ENCODE measurements at places on chromosomes 2 and 18.

DNA sequence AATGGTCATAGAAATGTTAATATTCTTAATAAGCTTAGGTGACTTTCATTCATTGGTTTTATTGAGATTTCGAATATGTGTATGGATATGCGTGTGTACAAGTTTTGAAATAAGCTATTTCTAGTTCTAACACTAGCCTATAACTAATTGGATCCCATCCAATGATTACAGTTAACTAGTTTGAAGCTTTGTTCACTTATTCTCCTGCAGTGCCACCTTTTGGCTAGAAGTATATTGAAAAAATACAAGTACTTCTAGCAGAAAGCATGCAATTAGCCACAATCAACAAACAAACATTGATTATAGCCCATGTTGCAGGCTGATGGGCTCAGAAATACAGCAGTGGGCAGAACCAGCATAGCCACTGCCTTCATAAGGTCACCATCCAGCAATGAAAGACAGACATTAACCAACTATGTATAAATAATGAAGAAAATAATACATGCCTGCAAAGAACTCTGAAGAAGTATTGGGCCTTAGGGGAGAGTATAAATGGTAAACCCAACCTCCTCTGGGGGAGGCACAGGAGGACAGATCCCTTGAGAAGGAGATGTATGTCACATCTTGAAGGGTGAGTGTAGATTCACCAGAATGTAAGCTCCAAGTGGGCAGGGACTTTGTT is 5.1 kb upstream of the PIEZO2 start:
- DNase-seq: no peak

- DNase-seq: no peak
Observed at GRCh38 chr2:162258169-162258568, 14.9 kb upstream of the FAP start.

GRCh38 chr2:26297061-26297460 is 48.9 kb upstream of the SELENOI start:
- no peak for DNase-seq

GRCh38 chr2:51103205-51103604 is 71.3 kb upstream of the NRXN1 start:
- DNase-seq: peak; percentile 12

DNA sequence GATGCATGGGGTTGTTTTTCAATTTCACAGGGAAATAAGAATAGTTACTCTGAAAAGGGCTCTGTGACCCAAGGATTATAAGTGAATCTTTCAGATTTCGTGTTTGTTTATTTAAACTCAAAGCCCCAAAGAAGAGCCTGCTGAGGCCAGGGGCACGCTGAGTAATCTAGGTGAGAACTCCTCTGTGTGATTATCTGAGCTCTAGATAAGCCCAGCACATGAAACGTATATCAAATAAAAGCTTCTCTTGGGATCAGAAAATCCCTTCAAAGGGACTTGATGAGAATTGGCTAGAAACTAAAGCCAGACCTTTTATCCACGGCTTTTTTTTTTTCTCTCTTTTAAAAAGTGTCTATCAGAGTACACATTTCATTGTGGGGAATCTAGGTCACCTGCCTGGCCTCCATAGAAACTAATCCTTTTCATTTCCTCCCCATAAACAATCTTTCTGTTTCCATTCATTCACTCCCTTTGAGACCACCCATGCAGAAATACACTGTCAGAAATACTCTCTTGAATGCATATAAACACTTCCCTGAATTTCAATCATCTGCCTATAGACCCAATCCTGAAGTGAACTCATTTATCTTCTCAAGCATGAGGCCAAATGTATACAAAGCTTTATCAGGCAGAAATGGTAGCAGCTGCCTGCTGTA is 137.4 kb downstream of the RIT2 start:
- DNase-seq: no peak

DNA sequence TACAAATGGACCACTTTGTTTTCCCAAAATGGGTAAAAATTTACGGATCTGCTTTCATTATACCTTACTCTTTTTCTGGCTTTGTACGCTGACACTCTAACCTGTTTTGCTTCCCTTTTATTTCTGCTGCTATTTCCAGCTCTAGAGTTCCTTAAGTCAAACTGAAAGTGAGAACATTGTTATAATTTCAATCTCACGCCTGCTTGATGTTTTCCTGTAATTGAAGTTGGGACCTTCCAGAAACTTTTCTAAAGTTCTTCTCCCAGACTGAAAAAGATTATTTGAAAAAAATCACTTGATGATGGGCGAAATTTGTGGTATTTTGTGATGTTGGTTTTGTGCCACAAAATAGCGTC is 1.8 kb downstream of the GLS start:
- no peak for DNase-seq

DNA sequence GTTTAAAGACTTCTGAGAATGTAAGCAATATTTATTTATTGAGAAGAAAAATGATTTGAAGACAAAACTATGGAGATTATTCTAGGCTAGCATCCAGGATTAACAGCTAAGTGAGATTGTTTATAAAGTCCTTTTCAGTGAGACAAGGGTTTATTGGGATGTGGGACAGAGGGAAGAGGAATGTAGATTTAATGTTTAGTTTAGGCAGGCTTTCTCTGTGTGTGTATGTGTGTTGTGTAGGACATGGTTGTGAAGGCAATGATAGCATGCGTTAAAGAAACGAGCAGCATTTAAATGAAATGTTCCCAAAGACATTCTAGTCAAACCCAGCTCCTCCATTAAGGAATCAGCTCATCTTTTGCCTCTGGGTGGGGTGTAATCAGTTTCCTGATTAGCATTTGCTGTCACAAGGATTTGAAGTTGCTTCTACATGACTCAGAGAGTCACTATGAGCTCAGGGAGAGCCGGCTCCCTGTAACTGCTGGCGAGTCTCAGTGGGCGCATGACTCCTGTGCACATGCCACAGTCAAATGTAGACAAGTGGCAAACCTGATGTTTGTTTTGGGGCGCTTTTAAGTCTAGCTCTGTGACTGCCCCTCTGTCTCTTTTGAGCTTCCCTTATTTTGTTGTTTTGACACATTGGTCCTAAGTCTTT is 442.2 kb upstream of the CELF4 start:
- no peak for DNase-seq

- DNase-seq: no peak
Observed at GRCh38 chr2:155696571-155696970, 636.0 kb downstream of the NR4A2 start.

DNA sequence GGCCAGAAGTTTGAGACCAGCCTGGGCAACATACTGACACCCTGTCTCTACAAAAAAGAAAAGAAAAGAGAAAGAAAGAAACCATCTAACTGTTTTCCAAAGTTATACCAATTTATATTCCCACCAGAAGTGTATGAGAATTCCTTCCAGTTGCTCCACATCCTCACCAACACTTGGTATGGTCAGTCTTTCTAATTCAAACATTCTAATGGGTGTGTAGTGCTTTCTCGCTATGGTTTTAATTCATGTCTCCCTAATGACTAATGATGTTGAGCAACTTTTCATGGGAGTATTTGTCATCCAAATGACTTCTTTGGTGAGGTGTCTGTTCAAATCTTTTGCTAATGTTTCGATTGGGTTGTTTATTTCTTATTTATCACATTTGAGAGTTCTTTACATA is 10.5 kb upstream of the B3GNT7 start:
- DNase-seq: no peak

- peak; percentile 36 for DNase-seq
Observed at GRCh38 chr2:216802516-216803215, 57.2 kb downstream of the TNP1 start.

- no peak for DNase-seq
Observed at GRCh38 chr18:21205695-21206094, 36.3 kb upstream of the GREB1L start.

DNA sequence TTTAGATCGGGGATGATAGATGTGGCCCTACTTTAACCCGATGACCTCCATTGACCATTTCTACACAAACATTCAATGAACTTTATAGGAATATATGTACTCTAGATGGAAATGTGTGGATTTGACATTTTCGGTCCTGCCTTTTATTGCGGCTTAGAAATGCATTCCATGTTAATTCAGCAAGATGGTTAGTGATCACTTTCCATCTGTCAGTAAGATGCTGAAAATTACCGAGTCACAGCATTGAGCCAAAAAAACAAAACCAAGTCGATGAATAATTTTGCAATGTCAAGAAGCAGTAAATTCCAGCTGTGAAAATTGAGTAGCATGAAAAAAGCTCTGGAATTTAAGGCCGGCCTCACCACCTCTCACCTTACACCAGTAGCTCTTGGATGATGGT is 1642.6 kb upstream of the NXPH2 start:
- no peak for DNase-seq

GRCh38 chr18:70059684-70060083 is 112.0 kb upstream of the CD226 start:
- DNase-seq: no peak

- no peak for DNase-seq
Observed at GRCh38 chr2:120344214-120344975, 1.5 kb upstream of the INHBB start.

DNA sequence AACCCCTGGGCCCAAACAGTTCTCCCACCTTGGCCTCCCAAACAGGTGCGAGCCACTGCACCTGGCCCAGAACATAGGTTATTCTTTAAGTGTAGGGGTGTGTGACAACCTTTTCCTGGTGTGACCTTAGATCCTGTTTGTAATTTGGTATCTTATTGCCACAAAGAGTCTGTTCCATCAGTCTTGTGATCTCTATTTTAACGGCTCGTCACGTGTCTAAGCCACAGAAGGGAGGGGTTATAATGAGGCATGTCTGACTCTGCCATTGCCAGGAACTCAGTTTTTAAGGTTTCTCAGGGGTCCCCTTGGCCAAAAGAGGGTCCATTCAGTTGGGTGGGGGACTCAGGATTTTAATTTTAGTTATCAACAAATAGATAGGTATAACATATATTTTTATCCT is 4.4 kb upstream of the ALS2 start:
- DNase-seq: no peak

- no peak for DNase-seq
Observed at GRCh38 chr2:120558847-120559246, 176.8 kb upstream of the GLI2 start.

DNA sequence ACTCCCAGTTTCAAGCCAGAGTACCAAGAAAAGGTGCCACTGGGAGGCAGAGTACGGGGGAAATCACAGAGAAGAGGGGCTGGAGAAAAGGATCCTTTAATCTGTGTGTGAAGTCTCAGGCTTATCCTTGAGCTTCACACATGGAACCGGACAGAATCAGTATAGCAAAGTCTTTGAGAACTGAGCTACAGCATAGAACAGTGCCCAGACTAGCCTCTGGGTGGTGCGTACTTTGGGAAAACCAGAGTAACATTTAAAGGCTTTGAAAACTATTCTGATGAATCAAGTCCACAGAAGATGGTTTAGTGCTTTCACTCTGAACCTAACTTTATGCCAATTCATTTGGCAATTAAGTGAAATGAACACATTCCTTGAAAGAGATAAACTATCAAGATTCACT is 83.1 kb downstream of the BABAM2 start:
- no peak for DNase-seq

DNA sequence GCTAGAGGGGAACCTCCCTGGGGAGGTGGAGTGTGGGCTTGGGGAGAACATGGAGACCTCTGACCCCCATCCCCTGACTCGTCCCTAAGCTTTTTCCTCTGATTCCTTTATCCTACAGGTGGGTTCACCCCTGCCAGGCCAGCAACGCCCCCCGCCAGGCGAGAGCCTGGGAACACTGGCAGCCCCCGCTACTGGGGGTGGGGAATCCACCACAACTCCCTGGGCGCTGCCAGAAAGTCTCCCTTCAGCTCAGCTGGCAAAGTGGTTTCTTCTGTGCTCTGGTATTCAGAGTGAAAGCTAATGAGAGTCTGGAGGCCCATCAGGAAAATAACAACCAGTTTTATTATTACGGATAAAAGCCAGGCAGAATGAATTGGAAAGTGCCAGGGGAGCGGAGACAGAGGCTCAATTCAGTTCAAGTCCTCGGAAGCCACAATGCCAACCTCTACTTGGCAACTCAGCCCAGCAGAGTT is 2.8 kb downstream of the DIPK1C start:
- DNase-seq: no peak

- DNase-seq: no peak
Observed at GRCh38 chr2:55555977-55556376, 36.5 kb downstream of the CFAP36 start.

GRCh38 chr2:33484042-33484621 is 7.7 kb downstream of the RASGRP3 start:
- DNase-seq: no peak

DNA sequence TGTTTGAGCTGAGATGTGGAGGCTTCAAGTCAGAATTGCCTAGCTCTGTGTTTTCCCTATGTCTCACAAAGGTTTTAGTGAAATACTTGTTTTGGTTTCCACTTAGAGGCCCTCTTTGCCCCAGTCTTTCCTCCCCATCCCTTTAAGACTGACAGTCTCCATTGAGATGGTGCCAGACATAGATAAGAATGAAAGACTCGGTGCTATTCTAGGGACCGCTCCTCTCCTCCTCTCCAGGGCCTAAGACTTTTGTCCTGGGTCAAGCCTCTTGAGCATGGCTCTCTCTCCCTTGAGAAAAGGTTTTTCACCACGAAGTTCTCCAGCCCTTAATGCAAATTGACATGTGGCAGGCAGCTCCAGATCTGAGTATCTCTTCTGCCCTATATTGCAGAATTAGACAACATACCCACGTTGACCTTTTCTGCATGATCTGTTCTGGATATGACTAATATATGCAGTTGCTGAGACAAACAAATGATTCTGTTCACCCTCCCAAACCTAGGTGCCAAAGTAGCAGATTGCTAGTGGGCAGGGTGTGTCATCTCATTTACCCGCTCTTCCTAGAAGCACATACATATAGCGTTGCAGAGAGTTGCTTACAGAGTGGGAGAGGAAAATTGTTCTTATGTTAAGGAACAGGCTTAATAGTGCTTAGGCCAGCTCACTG is 47.5 kb upstream of the ACSL3 start:
- no peak for DNase-seq

GRCh38 chr2:231200805-231201474 is 2.5 kb downstream of the ARMC9 start:
- DNase-seq: no peak

GRCh38 chr18:58057291-58057965 is 13.4 kb downstream of the NEDD4L start:
- DNase-seq: no peak
